ENCODE measurements at places on chromosomes 6 and 20. TPM values are rescaled to one million over a fixed set of nuclear protein-coding genes. Genes with fewer than 3 reads are reported as not detected.

TREM1 gene
- not detected for total RNA-seq

RNF217 gene
- 17.8 TPM for total RNA-seq

RSPH4A gene
- total RNA-seq = 2.5 TPM

HLA-DPB1 gene
- 1.9 TPM for total RNA-seq

SLC17A2 gene
- total RNA-seq = not detected

RSPO3 gene
- total RNA-seq = 23.5 TPM

OOEP gene
- total RNA-seq = not detected

SLC12A5 gene
- total RNA-seq = 33.8 TPM

LRRN4 gene
- total RNA-seq = not detected

FAM110A gene
- total RNA-seq = 9.1 TPM

RIPOR2 gene
- 33.2 TPM for total RNA-seq

LY6G6F gene
- total RNA-seq = not detected

SS18L1 gene
- 98.3 TPM for total RNA-seq

All from parietal lobe (tissue), 2 donors.